Hematopoietic multipotent progenitor cell treated with erythropoietin and hydrocortisone succinate and interleukin-3 and kit ligand, for 8 days (in vitro differentiated cells): ENCODE measurements at places on chromosomes 12 and 14.

GRCh38 chr12:20063116-20063515 is 305.2 kb upstream of the PDE3A start:
- DNase-seq: no peak

DNA sequence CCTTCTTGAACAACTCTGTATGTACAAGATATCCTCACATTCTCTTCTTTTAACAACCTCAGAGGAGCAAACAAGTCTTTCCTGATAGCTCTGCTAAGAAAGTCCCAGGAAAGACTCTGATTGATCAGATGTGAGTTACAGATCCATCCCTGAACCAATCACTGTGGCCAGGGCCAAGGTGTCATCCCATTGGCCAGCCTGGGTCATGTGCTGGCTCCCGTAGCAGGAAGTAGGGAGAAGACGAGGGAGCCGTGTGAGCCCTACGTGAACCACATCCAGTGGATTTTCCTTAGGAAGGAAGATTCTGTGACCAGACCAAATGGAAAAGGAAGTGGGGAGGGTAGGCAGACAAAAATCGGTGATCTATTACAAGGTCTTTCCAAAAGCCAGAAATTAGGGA is 5.6 kb downstream of the P2RX7 start:
- no peak for DNase-seq

DNA sequence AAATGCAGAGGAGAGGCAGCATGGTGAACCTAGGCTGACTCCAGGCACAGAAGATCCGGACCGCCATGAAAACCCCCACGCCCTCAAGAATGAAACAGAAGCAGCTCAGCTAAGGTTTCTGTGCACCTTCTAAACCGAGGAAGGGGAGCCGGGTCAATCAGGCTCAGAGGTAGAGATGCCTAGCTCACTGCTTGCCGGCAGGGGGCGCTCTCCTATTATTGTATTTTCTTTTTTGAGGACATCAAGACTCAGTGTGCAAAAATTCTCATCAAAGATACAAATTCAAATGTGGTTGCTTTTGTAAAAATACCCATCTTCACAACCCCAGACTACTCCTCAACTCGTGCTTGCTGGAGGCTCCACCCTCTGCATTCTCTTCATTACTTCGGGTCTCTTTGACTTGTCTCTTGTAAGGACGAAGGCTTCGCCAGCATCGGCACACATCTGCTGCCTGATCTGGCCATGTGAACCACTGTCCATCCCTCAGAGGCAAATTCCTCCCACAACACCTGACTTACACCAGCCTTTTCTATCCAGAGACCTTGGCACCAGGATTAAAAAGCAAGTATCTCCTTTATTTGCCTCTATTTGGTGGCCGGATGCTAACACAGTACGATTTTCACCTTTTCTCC is 33.4 kb upstream of the RNASE3 start:
- peak; percentile 78 for DNase-seq

- peak; percentile 96 for DNase-seq
Measured at GRCh38 chr12:94616203-94616729, 34.1 kb downstream of the TMCC3 start.

DNA sequence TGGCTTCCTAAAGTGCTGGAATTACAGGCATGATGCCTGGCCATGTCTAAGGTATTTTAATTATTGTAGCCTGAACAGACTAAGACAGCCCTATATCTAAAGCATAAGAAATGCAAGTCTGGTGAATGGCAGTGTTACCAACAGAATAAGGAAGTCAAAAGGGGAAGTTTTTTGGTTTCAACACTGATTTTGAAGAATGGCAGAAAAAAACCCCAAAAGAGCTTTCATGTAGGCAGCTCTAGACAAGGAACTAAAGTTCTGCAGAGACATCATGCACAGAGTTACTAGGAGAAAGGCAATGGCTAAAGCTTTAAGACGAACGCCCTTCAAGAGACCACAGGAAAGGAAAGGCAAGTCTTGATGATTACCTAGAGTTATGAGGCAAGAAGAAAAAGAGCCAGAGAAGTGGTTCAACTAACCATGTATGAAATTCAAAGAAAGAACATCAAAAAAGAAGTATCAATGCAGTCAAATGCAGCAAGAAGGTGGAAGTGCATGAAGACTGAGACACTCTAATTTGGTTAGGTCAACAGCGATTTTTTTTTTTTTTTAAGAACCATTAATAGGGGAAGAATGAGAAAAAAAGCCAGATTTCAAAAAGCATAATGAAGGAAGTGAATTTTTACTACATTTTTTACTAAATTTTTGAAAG is 50.8 kb downstream of the RPS6KA5 start:
- peak; percentile 39 for DNase-seq

DNA sequence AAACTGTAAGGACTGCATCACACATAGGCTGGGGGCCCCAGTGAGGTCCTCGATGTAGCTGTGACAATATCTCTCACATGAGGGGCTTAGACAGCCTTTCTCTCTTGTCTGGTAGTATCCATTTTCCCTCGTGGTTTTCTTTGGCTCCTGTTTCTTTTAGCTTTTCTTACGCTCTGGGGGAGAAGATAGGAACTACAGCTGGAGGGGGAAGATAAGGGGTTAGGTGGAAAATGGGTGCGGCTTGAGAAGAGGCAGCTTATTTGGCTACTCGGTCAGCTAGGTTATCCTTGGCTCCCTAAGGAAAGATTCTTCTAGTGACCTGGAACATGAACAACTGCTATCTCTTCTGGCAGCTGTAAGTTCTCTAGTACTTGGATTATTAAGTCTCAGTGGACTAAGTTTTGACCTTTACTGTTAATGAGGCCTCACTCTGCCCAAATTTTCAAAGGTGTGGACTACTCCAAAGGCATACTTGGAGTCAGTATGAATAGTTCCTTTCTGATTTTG is 28.7 kb upstream of the CPNE8 start:
- peak; percentile 85 for DNase-seq

GRCh38 chr12:126936181-126936851 is 1330.7 kb upstream of the TMEM132C start:
- peak; percentile 87 for DNase-seq

DNA sequence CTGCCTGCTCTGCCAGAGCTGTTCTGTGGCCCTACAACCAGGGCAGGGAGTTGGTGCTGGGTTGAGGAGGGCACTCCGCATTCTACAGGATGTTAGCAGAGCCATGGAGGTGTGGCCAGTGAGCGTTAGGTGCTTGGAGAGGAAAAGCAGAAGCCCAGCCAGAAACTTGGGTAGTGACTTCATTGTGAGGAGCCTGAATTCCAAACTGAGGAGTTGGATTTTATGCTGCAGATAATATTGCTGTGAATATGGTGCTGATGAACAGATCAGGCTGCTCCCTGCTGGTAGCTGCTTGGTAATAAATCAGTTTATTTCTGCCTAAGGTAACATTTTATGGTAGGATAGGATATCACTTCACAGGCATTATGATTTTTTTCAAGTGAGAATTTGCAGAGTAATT is 7.1 kb upstream of the CCDC175 start:
- no peak for DNase-seq

- DNase-seq: peak; percentile 26
Measured at GRCh38 chr14:58299401-58300330, 1.3 kb downstream of the ARID4A start.

DNA sequence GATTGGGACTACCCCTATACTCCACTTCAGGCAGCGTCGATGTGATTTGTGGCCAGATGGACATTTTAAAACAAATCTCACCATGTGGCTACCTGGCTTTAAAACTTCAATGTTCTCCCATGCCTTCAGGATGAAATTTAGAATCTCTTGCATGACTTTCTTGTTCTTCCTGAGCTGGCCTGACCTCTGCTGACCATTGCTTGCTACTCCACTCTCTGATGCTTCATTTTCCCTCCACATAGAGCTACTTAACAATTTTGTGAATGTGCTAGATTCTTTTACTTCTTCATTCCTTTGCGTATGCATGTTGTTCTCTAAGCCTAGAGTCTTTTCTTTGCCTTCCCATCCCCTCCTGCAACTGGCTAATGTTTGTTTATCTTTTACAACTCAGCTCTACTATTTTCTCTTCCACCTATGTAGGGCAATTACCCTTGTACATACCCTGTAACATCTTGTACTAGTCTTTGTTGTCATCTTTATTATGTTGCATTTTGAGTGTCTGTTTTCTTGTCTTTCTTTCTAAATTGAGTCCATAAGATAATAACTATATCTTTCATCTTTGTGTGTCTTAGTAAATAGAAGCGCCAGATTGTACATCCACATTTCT is 41.2 kb downstream of the YLPM1 start:
- DNase-seq: peak; percentile 67

GRCh38 chr12:72509891-72510290 is 237.7 kb downstream of the TRHDE start:
- DNase-seq: no peak

DNA sequence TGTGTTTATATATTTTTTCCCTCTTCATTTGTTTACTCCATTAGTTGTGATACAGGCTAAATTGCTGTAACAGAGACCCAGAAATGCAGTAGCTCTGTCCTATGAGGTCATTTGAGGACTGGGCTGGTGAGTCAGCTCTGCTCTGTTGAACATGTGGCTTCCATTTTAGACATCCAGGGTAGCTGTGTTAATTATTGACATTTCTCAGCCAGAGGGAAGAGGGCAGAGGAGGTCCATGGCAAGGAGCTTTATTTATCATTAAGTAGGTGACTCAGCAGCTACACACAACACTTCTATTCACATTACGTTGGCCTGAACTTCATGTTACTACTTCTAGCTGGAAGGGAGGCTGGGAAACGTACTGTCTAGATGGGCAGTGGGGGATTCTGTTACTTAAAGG is 85.4 kb downstream of the PTCSC3 start:
- no peak for DNase-seq

- no peak for DNase-seq
Measured at GRCh38 chr12:5185435-5186069, 141.9 kb downstream of the KCNA5 start.

GRCh38 chr14:102493096-102493495 is 16.5 kb downstream of the ANKRD9 start:
- DNase-seq: no peak

GRCh38 chr12:56206452-56207166 is 15.1 kb downstream of the RNF41 start:
- DNase-seq: peak; percentile 64

- no peak for DNase-seq
Measured at GRCh38 chr14:49249022-49249421, 337.2 kb downstream of the RPS29 start.

DNA sequence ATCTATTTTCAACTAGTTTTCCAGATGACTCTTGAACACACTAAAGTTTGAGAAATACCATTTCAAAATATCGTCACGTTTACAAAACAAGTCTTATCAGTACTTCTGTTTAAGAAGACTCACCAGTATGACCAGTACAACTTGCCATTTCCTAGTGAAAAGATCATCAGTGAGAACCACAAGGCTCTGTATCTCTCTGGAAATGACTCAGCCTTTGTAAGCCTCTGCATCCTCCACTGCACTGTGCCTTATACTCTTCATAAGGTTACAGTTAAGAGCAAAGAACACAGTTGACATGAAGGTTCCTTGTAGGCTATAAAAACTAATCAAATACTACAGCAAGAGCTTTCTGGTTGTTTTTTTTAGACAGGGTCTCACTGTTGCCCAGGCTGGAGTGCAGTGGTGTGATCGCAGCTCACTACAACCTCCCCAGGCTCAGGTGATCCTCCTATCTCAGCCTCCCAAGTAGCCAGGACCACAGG is 5.7 kb upstream of the VTI1B start:
- peak; percentile 94 for DNase-seq

GRCh38 chr14:67787673-67788072 is 28.7 kb downstream of the ZFYVE26 start:
- DNase-seq: no peak

DNA sequence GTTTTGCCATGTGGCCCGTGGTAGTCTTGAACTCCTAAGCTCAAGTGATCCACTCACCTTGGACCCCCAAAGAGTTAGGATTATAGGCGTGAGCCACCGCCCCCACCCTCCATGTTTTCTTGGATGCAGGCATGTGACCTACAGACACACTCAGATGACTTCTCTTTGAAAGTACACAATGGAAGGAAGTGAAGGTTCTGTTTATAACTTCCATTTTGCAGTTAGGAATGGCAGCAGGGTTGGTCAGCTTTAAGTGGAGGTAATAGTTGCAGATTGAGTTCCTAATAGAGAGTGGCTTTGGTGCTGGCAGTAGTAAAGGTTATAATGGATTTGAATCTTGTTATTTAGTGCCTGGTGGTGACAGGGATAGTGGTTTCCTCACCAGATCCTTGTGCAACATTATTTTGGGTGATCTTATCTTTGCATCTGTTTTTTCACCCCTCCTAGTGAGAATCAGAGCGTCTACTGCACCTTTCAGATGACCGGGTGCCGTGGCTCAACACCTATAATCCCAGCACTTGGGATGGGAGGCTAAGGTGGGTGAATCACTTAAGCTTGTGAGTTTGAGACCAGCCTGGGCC is 15.3 kb downstream of the LARP4 start:
- no peak for DNase-seq
